Camera-type eye (tissue), 1 donor: ENCODE measurements at places on chromosomes 5 and 9. TPM values are rescaled to one million over a fixed set of nuclear protein-coding genes. Genes with fewer than 3 reads are reported as not detected.

The RELL2 gene
- 4.0 TPM for total RNA-seq

The IL12B gene
- total RNA-seq = not detected

The MXD3 gene
- 14.5 TPM for total RNA-seq

The NEUROG1 gene
- 5.9 TPM for total RNA-seq

The RETREG1 gene
- 39.2 TPM for total RNA-seq

The POLK gene
- total RNA-seq = 77.5 TPM

The CARD6 gene
- 2.3 TPM for total RNA-seq

The MARCHF6 gene
- total RNA-seq = 262 TPM

The LCN2 gene
- 21.4 TPM for total RNA-seq

The IFNA13 gene
- not detected for total RNA-seq

The FOXD4 gene
- total RNA-seq = 0.82 TPM

The PDLIM7 gene
- total RNA-seq = 64.4 TPM

The RGS7BP gene
- total RNA-seq = 3.8 TPM

The CXXC5 gene
- total RNA-seq = 156 TPM

The SLC38A9 gene
- total RNA-seq = 52.8 TPM

The C5orf58 gene
- total RNA-seq = not detected

The ADRA1B gene
- total RNA-seq = 1.8 TPM

The IL3 gene
- total RNA-seq = not detected

The CDH10 gene
- 7.0 TPM for total RNA-seq

The TIFAB gene
- 0.05 TPM for total RNA-seq

The SMIM33 gene
- total RNA-seq = not detected

The PSD2 gene
- total RNA-seq = 6.9 TPM

The GADD45G gene
- 130 TPM for total RNA-seq

The GABRA1 gene
- total RNA-seq = 16.5 TPM

The STK32A gene
- 17.7 TPM for total RNA-seq

The NR2F1-AS1 gene
- total RNA-seq = 32.1 TPM

The ANKRD18B gene
- 3.3 TPM for total RNA-seq

The DTWD2 gene
- total RNA-seq = 22.2 TPM

The PCDHA2 gene
- total RNA-seq = 2.4 TPM

The SPINK4 gene
- total RNA-seq = not detected

The RMRP gene
- total RNA-seq = 5,655 TPM

The PFN3 gene
- not detected for total RNA-seq

The ARSI gene
- 23.5 TPM for total RNA-seq

The UBE2QL1 gene
- 6.5 TPM for total RNA-seq

The SLC6A3 gene
- total RNA-seq = 2.7 TPM

The OR13C2 gene
- total RNA-seq = not detected

The GFRA3 gene
- total RNA-seq = 2.7 TPM

The ADCY2 gene
- 17.5 TPM for total RNA-seq

The HK3 gene
- total RNA-seq = 1.9 TPM

The ACER2 gene
- 11.1 TPM for total RNA-seq

The GNA14 gene
- 4.3 TPM for total RNA-seq

The S1PR3 gene
- total RNA-seq = 59.5 TPM

The OLFM1 gene
- total RNA-seq = 48.8 TPM

The MCIDAS gene
- total RNA-seq = not detected

The CSF2 gene
- not detected for total RNA-seq

The HAPLN1 gene
- total RNA-seq = 4.8 TPM

The TAF1L gene
- not detected for total RNA-seq

The ZMYND19 gene
- total RNA-seq = 15.4 TPM

The GPR150 gene
- not detected for total RNA-seq

The EIF4E1B gene
- total RNA-seq = 0.55 TPM

The TRIM7 gene
- total RNA-seq = 1.1 TPM

The PRSS3 gene
- total RNA-seq = not detected

The C5orf63 gene
- 9.1 TPM for total RNA-seq

The SPACA9 gene
- 2.8 TPM for total RNA-seq

The RFESD gene
- 4.8 TPM for total RNA-seq

The SOWAHA gene
- total RNA-seq = 2.3 TPM

The PTGDS gene
- total RNA-seq = 230 TPM

The ENTREP1 gene
- total RNA-seq = 16.7 TPM
